ENCODE measurements at places on chromosomes 13 and 19.

DNA sequence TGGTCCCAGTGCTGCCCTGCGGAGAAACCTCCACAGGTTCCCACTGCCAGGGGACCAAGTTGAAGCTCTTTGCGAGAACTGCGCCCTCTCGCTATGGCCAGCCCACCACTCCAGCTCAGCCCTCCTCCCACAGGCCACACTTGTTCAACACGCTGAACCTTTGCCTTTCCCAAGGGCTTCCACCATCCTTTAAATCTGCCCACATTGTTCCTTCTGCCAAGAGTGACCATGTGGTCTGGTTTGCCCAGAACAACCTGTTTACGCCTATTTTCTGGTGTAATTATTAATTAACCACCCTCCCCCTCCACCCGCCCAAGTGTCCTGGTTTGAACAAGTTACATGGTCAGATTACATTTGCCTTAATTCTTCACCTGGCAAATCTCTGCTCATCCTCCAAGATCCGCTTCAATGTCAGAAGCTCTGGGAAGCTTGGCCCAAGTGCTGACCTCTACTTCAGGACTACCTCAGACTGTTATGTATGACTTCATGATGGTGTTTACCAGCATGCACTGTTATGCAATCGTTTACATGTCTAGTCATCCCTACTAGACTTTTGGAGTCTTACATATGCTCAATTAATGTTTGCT is 12.0 kb upstream of the USP12 start:
- DNase-seq, result no peak

GRCh38 chr13:47251771-47252170 is 354.9 kb upstream of the HTR2A start:
- no peak for DNase-seq

- DNase-seq, result no peak
Observed at GRCh38 chr13:41054212-41054877, 7.0 kb upstream of the WBP4 start.

DNA sequence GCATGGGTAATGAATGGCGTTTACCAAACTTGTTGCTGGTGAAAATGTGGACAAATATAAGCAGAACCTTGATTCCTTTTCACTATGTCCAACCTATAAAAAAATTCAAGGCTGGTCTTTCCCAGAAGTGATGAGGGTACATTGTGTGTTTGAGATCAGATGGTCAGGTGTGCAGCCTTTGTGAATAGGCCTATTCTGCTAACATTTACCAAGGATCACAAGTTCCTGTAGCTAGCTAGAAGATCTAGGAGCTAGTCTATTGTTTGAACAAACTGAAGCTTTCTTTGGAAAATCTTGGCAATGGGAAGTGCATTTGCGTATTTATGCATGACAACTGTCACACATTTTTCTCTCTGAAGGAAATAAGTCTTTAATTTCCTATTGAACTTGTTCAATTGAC is 489.6 kb downstream of the KLF5 start:
- DNase-seq, result no peak

- DNase-seq, result no peak
Observed at GRCh38 chr13:92547266-92547665, 679.3 kb upstream of the GPC6 start.

DNA sequence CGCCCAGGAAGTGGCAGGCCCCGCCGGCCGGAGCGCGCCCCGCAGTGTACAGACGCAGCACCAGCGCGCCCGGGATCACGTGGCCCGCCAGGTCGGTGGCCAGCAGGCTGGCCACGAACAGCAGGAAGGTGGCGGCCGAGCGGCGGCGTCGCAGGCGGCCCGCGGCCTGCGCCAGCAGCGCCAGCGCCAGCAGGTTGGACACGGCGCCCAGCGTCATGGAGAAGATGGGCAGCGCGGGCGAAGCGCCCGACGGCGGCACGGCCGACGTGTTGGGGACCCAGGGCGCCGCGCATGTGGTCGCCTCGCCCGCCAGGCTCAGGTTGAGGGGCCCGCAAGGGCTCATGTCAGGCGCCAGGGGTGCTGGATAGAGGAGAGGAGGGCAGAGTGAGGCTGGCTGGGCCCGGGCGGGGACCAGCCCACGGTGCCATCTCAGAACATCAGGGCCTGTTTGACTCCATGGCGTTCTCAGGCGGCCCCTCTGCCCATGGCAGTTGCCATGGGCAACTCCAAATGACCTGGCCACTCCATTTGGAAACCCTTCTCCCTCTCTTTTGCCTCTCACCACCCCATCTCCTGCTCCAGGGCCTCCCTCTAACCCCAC is 1.1 kb downstream of the PTGER1 start:
- DNase-seq, result no peak

DNA sequence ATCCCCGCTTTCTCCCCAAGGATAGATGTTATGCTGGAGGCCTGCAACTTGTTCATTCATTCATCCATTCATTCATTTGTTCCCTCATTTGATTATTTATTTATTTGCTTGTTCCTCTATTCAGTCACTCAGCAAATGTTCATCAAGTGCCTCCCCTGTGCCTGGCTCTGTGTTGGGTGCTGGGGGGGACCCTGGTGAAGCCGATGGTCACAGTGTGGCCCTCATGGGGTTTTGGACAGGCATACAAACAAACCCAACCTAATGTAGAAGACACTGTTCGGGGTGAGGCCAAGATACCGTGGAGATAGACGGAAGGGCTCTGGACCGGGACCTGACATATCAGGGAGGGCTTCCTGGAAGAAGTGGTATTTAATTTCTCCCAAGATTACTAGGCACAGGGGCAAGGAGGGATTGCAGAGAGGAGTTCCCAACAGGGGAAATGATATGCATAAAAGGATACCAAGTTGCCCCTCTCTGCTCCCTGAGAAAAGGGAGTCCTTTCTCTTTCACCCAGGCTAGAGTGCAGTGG is 58.1 kb downstream of the ZNF536 start:
- no peak for DNase-seq

DNA sequence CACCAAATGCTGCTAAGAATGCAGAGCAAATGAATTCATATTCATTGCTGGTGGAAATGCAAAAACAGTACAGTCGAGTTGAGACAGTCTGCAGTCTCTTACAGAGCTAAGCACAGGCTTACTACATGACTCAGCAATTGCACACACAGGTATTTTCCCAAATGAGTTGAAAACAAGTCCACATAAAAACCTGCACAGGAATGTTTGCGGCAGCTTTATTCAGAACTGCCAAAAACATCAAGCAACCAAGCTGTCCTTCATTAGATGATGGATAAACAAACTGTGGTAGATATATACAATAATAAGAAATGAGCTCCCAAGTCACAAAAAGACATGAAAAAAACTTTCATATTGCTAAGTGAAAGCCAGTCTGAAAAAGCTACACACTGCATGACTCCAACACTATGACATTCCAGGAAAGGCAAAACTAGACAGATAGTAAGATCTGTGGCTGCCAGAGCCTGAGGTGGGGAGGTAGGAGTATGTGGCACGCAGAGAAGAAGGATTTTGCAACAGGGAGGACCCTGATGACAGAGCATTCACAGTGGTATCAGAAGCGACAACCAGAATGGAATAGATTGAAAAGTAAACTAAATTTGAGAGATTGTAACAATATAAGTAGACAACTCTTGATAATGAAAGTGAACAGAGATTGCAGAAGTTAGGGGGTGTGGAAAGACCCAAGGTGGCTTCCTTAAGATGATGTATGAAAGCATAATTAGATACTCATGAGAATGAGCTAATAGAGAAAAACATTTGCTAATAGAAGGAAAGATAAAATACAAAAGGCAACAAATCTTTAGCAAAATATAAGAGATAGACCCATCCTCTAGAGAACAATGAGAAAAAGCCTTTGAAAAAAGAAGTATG is 52.7 kb downstream of the TSC22D1 start:
- no peak for DNase-seq

GRCh38 chr13:72566526-72566925 is 160.9 kb downstream of the MZT1 start:
- no peak for DNase-seq

GRCh38 chr19:46887240-46887782 is 26.5 kb downstream of the ARHGAP35 start:
- DNase-seq, result no peak

DNA sequence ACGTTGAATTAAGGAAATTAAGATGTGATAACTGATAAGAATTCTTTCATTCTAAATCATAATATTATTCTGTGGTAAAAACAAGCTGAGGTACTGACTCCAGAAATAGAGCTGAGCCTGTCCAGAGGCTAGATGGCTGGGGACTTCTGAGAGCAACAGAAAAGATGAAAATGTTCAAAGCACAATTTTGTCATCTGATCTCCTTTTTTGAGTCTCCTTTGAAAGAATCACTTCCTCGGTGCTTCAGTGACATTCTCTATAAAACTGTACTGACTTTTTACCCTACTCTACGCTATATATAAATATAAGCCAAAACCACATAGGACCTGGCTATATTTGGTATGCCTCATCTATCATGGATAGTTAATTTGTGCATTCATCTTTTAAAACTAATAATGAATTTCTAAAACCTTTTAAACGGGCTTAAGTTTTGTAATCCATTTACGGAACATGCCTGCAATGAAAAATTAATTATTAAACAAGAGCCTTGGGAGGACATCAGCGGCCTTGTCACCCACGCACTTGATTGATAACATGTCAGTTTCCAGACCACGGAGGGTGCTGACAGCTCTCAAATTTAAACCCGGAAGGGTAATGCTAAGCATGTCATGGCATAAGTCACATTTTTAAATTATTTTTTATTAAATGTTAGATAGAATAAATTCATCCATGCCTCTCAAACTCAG is 235.5 kb downstream of the PCDH9 start:
- DNase-seq, result no peak

DNA sequence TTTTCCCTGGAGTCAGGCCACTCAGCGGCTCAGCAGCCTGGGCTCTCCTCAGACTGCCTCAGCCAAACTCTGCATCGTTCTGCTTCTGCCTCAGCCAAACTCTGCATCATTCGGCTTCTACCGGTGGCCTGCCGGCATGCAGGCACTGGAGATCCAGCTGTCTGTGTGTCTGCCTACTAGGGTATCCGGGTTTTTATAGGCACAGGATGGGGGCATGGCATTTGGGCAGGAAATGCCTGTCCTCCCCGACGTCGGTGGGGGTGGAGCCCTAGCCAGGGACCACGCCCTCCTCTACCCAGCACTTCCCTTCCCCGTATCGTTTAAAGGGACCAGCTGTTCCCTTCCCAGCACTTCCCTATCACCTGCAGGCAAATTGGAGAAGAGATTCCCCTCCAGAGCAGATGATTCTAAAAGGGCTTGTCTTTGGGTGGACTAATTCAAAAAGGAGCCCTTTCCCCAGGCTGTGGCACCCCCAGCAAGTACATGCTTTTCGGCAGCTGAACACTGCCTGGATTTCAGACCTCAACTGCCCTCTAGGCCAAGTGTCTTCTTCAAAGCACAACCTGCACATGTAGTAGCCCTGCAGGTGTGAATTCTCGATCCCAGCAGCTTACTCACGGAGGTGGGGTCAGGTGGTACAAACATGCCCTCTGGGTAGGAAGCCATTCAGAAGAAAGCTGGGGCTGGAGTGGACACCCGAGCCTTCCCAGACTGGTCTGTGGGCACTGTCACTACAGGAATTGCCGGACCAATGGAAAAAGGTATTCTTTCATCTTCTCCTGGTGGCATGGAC is 25.4 kb upstream of the GPR12 start:
- DNase-seq, result no peak

DNA sequence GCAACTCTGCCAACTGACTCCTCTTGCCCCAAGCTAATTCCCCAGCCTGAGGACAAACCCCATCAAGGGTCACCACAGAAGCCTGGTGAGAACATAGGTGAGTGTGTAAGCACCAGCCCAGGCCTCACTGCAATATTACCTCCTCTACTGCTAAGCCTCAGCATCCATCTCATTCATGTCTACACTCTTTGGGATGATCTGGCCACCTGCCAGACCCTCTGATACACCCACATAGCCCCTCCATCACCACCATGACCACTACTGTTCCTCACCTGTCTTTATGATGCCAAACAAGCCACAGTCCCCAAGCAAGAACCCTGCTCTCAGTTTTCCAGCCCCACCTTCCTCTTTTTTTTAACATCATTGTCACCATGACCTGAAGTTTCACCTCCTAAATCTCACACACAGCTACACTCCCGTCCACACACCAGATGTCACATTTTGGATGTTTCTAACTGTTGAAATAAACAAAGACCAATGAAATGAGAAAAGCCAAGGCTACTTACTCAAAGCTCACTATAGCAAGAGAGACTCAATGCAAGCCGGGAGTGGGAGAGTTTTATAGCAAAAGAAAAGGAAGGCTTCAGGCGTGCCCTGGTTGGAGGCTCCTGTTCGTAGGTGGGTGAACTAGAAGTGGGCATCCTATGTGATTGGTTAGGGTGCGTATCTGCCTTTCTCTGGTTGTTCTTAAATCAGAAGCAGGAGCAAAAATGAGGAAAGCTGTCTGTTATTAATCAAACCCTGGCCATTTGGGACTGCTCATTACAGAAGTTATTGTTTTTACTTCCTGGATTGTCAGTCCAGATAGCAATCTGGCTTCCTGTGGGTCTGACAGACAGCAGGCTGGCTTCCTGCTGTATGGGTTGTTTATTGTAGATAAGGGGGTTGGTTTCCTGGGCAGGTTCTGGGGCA is 2.0 kb downstream of the ZNF792 start:
- DNase-seq, result peak; percentile 84

DNA sequence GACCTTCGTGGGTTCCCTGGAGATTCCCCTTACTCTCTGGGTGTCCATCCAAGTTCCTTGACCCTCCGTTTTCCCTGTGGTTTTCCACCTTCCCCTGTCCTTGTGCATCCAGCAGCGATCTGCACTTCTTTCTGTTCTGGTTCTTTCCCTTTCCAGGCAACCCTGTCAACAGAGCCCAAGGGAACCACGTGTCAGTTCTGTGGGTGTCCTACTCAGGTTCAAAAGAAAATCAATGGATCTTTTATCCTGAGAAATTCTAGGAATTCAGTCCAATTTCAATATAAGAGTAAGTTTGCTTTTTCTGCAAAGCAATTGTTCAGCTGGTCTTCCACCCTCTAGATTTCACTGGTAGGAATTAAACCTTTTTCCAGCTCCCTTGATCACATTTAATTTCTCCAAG is 1394.8 kb upstream of the SLC10A2 start:
- no peak for DNase-seq

GRCh38 chr13:111354789-111355188 is 34.3 kb downstream of the TEX29 start:
- DNase-seq, result no peak

DNA sequence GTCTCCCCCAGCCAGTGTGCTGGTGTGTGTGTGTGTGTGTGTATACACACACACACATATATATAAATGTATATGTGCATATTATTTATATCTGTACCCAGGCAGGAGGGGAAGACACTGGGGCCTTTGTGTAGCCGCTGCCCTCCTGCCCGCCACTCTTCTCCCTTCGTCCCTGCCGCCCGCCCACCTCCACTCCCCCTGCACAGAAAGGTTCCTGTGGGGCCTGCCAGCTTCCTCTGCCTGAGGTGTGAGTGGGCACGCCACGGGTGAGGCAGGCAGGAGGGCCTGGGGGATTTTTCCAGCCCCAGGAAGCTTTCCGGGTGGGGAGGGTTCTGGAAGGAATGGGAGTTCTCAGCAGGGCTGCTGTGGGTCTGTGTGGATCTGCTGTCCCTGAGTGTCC is 6.9 kb downstream of the IRF2BP1 start:
- DNase-seq, result no peak

GRCh38 chr13:112160558-112160957 is 93.6 kb downstream of the SOX1 start:
- no peak for DNase-seq

- no peak for DNase-seq
Observed at GRCh38 chr13:48231080-48231479, 1.9 kb upstream of the ITM2B start.
